ENCODE measurements at places on chromosomes 7 and 10.

DNA sequence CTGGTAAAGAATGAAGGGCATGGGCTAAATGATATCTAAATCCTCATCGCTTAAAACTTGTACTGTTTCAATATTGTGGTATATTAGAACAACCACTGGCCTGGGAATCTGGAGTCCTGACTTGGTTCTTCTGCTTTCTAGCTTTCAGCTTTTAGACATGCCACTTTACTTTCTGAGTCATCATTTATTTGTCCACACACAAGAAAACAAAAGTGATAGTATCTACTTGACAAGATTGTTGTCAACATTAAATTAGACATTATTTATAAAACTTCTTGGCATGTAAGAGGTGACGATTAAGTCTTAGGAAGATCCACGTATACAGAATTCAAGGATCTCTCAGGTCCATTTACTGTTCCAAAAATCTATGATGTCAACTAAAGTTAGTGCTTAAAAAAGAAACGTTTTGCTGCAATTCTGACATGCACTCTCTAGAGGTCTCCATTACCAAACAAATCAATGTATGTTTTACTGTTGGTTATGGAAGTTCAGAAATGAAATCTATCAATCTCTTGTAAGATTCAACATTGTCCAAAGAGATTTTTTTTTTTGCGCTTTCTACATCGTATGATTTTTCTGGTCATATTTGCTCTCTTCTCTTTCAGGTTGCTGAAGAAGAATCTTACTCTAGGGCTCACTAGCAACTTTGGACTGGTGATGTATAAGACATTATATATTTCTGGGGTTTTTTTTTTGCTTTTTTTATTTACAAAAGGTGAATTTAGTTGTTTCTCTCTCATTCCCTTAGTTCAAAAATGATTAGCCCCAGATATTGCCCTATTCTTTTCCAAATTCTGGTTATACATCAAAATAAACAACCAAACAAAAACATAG lies 53.6 kb upstream of the DYNC1I1 start:
- no peak for DNase-seq

GRCh38 chr7:90212149-90212495 lies 582 bp downstream of the STEAP2 start:
- no peak for DNase-seq

GRCh38 chr7:85829176-85829575 lies 642.3 kb upstream of the SEMA3D start:
- DNase-seq = no peak

DNA sequence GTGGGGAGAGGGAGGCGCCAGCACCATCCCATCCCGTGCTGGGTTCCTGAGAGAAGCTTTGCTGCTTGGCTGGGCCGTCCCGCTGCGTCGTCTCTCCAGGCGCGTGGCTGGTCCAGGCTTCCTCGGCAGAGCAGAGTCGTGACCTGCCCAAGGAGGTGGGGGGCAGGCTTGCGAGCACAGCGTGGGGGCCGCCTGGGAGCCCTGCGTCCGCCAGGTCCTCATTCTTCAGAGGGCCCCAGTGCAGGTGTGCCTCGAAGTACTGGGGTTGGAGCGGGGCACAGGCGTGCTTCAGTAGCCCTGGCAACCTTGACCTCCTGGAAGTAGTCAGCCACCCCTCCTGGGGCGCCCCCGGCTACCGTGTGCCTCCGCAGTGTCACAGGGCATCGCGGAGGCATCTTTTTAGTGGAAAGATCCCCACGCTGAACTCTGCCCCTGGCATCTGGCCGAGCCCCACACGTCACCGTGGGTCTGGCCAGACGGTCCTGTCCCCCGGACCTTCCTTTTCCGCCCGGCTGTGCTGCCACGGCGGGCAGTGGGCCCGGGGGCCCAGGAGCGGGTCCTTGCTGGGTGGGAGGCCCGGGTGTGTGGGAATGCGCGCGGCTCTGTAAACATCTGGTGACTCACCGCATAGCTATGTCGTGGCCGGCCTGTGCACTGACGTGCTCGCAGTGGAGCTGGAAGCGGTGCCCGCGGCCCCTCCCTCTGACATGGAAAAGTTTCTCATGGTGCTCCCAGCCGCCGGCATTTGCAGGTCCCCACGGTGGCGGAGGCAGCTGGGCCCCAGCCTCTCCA lies 6.4 kb downstream of the MAFK start:
- no peak for DNase-seq

DNA sequence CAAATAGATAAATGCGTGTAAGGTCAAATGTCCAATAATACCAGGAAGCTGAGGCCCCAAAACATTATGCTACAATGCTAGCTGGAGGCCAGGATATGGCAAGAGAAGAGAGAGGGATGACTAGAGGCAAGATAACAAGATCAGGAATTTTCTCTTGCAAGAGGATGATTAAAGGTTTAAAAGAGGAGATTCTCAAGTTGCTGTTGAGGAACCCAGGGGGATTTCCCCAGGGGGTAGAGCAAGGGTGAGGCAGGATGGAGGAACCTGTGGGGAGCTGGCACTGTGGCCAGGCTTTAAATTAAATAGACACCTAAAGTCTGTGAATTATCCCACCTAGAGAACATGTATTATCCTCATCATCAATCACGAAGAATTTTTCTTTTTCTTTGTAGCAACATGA lies 3.4 kb upstream of the TAS2R60 start:
- DNase-seq = no peak

- DNase-seq = no peak
These were observed 7.4 kb downstream of the MAD1L1 start for GRCh38 chr7:2225336-2225735.

DNA sequence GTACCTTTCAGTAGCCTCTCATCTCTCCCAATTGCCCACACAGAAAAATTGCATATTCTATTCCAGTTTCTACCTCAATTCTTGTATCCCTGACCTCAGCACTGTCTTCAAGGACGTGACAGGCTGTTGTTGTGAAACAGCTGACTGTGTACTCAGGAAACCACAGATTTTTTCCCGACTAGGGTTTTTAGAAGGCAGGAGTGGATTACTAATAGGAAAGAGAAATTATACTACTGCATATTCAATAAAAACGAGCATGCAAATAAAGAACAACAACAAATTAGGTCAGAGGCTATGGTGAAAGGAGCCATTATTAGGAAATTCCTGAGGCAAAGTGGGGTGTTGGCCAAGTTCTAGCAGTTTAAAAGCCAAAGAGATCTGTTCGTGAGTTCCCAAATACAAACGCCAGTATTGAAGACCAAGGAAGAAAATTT lies 93.4 kb downstream of the DOCK4 start:
- no peak for DNase-seq

- DNase-seq = no peak
These were observed 1277.1 kb downstream of the GATA3 start for GRCh38 chr10:9331583-9332008.

- DNase-seq = no peak
These were observed 54.3 kb downstream of the EPDR1 start for GRCh38 chr7:37974711-37975110.

- DNase-seq = peak; percentile 76
These were observed 177.6 kb upstream of the NAMPT start for GRCh38 chr7:106462365-106462859.

DNA sequence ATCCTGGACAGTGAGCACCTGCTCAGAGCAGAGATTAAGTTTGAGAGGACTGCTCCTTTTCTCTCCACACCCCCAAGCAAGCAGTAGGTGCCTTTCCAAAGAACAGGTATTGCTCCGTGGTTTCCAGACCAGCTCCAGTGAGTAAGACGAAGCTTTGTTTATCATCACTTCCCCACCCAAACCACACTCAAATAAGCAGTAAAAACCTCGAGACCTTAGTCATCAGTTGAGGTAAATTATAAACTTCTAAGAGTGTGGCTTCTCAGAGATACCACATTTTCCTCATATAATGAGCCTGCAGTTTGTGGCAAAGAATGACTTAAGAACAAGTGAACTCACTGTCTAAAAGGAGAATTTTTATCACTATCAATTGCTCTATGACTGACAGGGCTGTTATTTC lies 50.0 kb upstream of the GRB10 start:
- peak; percentile 80 for DNase-seq

- peak; percentile 61 for DNase-seq
These were observed 65.6 kb downstream of the NOD1 start for GRCh38 chr7:30412782-30413504.
